CD8-positive, alpha-beta T cell (primary cell): ENCODE measurements at places on chromosomes 13 and 19. TPM values are rescaled to one million over a fixed set of nuclear protein-coding genes. Genes with fewer than 3 reads are reported as not detected.

ATP4B gene
- total RNA-seq, result not detected

APOE gene
- 5.0 TPM for total RNA-seq

FPR2 gene
- not detected for total RNA-seq

KLK12 gene
- not detected for total RNA-seq

DNA sequence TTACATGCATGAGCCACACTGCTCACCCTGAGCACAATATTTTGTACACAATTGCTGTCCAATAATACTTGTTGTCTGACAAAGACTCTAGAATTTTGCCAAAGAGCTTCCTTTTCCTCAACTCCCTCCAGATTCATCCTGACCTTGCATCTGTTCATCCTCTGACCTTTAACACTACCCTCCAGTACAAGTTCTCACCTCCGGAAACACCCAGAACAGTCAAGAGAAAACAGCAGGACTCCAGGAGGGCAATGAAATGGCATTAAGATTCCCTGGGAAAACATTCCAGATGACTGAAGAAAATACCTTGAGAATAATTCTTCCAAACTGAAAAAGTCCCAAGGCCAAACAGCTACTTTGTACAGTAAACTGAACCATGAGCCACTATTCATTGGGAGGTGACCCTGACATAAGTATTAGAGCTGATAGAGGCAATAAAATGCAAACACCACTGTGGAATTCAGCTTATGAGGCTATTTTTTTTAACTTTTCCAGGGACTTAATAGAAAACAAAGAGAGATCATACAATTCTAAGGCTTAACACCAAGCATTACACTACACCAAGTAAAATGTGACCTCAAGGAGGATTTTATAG lies 15.7 kb upstream of the COG3 start:
- no peak for DNase-seq

DNA sequence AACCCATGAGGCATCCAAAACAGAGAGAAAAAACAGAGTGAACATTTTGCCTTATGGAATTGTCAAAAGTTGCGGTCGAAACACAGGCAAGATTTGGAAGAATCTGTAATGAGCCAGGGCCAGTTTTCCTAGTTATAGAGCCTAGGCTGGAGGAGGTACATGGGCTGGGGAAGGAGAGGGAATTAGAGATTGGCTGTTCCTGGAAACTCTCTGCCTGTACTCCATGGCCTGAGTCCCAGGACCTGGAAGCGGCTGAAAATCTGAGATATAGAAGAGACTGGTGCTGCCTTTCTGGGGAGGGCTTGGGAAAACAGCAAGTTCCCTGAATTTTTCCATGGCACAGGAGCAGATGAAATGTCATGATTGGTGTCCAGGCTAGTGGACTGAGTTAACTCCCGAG lies 122.8 kb upstream of the KLF12 start:
- no peak for DNase-seq

DNA sequence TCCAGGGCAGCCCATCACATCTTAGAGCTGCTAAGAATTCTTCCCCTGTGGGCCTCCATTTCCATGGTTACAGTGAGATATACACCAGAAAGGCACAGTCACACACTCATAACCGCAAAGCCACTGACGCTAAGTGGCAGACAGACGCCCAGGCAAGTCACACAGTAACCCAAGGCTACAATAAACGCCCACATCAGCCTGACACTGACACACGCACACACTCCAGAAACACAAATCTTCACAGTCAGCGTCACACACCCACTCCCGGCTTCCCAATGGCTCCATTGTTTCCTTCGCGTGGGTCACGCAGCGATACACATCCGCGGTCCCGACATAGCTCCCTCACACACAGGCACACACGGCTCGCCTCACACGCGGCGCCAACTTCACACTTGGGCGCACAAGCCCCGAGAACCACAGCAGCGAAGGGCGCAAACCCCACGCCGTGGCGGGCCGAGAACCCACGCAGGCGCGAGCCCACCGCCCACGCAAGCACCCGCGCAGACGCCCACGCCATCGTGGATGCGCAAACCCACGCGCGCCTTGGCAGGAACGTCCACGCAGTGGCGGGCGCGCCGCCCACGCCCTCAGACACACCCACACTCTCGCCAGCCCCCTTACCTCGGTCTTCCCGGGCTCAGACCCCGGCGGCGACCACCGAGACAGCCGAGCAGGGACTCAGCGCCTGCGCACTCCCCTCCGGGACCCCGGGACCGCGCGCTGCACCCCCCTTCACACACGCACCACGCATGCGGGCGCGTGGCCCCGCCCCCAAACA lies at the start of gene ZNF667:
Gene ZNF667, minus strand, starts transcription at position 695 of the 778 bp plus-strand sequence. CDS start 14,975 bp downstream, outside the sequence.
- DNase-seq, result peak; percentile 1

- no peak for DNase-seq
Observed at GRCh38 chr19:41698746-41699230, 9.6 kb upstream of the CEACAM5 start.

GRCh38 chr13:50708461-50708860 lies 135.0 kb downstream of the DLEU7 start:
- no peak for DNase-seq

DNA sequence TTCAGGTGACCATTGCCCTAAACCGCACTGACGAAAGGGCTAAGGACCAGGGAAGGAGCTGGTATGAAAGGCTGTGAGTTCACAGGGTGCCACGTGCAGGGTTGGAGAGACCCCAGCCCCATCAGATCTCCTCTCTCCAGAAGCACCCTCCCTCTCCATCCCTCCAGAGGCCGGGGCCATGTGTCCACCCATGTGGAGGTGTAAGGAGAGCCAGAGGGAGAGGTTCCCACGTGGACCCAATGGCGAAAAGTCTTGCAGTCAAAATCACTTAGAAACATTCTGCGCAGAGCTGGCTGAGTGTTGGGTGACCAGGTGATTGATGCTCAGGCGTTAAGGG lies 168.3 kb downstream of the COL4A1 start:
- DNase-seq, result no peak

GRCh38 chr19:1260749-1261537 lies 8.2 kb upstream of the CIRBP start:
- DNase-seq, result peak; percentile 97

DNA sequence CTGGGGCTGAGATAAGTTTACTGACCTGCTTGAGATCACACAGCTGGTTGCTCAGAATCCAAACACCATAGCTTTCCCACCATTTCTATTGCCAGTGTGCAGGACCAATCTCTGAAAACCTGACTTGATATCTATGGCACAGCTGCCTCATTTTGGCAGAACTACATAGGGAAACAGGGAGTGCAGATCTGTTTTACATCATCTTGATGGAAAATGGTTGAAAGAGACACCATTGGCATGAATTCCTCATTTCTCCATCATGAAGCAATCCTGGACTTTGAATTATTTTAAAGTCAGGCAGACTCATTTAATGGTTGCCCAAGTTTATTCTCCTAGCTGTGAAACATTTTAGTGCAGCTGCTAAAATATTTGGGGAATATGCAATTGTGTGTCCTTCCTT lies 1628.2 kb upstream of the SLC10A2 start:
- DNase-seq, result no peak

DNA sequence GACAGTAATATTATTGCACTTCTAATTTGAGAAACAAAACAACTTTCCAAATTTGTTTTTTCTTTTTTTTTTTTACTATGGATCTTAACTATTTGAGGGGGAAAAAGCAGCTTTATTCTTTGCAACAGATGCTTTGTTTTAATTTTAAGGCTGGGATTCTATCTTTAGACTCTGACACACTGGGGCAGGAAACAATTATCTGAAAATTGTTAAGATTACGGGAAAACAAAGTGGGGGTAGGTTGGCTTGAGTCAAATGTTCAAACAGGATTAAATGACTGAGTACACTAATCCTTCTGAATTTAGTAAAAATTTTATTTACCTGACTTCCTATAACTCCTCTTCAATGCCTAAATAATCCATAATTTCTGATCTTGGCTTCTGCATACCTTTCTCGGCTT lies 543.2 kb downstream of the SLITRK6 start:
- no peak for DNase-seq

GRCh38 chr19:46722421-46723022 lies 5.6 kb upstream of the PRKD2 start:
- DNase-seq, result no peak

DNA sequence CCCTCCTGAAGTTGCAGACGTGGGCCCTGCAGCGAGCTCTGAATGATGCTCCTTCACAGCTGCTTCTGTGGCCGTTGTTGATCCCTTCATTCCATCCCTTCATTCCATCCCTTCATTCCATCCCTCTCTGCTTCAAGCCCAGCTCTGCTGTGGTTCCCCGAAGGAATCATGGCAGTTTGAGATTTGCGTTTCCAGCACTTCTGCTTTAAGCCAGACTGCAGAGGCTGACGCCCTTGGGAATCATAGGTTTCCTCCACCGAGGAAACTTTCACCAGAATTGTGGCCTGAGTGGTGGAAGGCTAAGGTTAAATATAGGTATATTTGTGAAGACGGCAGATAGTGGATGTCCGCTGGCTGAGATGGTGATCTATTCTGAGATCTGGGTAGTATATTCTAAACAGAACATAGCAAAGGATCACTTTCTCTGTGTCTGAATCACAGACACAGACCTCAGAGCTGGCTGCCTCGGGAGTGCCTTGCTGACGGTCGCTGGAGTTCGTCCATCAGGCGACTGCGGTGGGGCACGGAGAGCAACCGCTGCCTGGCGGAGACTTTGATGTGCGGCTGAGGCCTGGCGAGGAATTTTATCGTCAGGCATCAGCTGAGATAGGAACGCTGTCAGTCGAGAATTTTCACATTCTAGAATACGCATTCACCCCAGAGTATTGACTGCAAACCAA lies 42.8 kb upstream of the DCUN1D2 start:
- DNase-seq, result no peak

DNA sequence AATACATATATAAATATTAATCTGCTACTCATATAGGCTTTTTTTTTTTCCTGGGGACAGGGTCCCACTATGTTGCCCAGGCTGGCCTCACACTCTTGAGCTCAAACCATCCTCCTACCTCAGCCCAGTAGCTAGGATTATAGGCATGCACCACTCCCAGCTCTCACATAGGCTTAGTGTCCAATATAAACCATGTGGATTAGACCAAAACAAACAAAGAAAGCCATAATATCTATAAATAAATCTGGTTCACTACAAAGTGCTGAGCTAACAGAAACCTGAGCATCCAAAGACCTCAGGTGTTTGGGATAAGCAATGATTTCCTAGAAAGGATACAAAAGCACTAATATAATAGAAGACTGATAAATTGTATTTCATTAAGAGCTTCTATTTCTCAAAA lies 26.0 kb downstream of the TBC1D4 start:
- no peak for DNase-seq

DNA sequence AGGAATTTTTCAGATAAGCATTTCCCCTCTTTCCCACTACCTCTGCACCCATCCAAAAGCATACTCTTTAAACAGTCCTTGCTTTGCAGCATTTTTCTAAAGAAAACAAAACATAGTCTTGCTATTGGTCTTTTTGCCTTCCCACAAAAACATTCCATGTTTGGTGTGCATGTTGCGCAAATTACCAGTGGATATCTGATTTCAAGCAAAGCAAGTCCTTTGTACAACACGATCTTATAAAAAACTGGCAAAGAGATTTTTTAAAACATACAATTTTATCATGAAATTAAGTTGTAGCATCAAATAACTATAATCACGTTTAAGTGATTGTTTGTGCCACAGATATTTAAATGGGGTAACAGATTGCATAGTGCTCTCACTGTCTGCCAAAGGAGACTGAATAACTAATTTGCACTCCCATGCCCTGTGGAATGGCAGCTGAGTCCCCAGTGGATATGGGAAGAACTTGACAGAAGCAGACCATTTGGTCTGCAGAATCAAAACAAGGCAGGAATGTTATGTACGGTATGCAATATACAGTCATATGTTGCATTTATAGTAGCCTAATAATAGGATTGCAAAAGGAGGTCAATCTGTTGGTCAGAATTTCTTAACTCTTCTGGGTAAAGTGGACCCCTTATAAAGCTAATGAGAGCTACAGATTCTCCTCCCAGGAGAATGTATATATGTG lies 285.7 kb downstream of the TBC1D4 start:
- DNase-seq, result no peak

DNA sequence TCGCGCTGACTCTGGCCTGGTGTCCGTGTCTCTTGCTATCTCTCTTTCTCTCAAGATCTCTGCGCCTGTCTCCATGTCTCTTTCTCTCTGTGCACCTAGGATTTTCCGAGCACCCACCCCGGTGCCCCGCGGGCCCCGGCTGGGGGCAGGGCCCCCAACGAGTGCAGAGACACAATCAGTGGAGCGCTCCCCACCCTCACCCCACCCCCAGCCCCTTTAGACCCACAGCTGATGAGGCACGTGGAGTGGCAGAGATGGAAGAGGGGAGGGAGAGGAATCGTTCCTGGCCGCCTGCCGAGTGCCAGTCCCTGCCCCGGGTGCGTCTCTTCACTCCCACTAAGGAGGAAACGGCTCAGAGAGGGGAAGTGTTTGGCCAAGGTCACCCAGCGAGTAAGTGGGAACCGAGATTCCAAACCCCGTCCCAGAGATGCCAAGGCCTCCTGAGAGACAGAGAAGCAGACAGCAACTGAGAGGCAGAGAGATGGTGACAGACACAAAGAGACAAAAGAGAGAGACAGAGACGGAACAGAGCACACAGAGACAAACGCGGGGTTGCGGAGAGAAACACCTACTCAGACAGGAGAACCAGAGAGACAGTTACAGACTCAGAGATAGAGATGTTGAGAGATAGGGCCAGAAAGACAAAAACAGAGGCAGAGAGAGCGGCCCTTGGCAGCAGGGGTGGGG lies 626 bp upstream of the BCL3 start:
- peak; percentile 25 for DNase-seq

DNA sequence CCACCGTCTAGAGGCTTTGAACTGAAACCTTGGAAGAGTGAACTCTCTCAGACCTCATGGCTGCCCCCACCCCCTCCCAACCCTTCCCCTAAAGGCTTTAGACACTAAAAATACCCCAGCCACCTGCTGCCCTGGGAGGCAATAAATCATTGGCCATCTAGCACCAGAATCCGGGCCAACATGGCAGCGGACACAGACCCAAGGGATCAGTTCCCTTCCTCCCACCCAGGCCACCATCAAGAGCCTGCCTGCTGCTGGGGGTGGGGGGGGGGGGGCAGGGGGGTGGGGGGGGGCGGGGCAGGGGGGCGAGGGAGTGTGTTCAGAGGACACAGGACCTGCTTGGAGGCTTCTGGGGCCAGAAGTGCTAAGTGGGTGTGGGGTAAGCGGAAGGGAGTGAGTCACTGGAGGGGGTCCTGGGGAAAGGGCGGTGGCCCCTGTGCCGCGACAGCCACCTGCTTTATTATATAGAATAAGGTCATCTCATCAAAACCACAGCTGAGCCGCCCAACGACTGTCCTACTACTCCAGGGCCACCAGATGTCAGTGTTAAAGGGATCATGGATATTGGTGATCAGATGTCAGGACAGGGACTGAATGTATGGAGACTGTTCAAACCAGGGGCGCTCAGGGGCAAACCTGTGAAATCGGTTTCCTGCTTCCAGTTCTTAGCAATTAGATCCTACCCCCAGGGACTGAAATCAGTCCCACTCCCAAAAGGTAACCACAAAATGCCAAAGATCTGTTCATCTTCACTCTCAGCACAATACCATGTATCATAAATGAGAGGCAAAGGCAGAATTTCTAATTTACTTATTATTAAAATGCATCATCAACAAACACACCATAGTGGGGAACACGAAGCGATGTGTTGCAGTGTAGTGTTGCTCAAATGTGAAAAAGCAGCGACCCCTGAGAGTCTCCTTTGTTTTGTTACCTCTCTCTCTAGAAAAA lies 24.3 kb downstream of the ARL11 start:
- no peak for DNase-seq
